ENCODE measurements at places on chromosomes 6 and 20.

DNA sequence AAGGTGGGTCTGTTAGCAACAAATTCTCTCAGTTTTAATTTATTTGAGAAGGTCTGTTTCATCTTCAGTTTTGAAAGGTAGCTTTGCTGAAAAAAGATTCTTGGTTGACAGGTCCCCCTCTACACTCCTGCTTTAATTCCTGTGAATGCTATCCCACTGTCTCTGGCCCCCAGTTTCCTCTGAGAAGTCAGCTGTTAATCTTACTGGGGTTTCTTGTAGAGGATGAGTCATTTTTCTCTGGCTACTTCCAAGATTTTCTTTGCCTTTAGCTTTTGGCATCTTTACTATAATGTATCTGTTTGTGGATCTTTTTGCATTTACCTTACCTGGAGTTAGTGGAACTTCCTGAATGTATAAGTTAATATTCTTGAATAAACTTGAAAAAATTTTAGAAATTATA is 122.7 kb downstream of the MMS22L start:
- DNase-seq = no peak

DNA sequence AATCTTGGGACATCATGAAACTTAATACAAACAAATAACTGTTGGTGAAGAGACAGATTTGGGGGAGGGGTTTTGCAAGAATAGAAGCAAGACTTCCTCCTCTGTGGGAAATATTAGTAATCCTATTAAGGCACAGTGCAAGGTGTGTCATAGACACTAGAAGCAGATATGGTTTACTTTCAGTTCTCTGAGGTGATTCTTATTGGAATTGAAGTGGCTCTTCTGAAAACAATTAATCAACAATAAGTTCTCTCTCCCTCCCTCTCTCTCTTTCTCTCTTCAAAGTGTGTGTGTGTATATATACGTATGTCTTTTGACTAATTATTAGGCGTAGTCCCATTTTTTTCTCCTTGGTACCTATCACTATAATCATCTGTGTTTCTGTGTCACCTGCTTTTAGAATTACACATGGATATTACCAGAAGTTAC is 99.8 kb downstream of the HIVEP2 start:
- no peak for DNase-seq

- no peak for DNase-seq
These were observed 60.8 kb upstream of the SSTR4 start for GRCh38 chr20:22974354-22974753.

GRCh38 chr6:130457605-130458004 is 91.8 kb downstream of the TMEM200A start:
- DNase-seq = no peak

- peak; percentile 83 for DNase-seq
These were observed at the start of gene TRIM39 for GRCh38 chr6:30326526-30327231. TSS of gene TRIM39 (plus strand) at chr6:30326927. CDS start at chr6:30329318, 2,391 bp downstream.

DNA sequence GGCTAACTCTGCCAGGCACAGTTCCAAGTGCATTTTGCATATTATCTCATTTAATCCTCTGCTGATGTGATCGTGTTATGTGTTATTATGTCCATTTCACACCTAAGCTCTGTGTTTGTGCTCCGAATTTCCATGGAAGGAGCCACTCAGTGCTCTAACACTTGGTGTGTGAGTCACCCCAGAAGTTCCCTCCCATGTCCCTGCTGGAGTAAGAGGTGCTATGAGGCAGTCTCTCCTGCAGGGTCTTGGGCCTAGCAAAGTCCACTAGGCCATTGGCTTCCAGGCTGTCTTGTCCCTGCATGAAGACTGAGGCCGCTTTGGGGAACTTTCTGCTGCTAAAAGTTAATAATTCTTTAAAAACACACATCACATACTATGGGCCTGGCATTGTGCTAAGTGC is 405.9 kb upstream of the SULF2 start:
- DNase-seq = no peak

DNA sequence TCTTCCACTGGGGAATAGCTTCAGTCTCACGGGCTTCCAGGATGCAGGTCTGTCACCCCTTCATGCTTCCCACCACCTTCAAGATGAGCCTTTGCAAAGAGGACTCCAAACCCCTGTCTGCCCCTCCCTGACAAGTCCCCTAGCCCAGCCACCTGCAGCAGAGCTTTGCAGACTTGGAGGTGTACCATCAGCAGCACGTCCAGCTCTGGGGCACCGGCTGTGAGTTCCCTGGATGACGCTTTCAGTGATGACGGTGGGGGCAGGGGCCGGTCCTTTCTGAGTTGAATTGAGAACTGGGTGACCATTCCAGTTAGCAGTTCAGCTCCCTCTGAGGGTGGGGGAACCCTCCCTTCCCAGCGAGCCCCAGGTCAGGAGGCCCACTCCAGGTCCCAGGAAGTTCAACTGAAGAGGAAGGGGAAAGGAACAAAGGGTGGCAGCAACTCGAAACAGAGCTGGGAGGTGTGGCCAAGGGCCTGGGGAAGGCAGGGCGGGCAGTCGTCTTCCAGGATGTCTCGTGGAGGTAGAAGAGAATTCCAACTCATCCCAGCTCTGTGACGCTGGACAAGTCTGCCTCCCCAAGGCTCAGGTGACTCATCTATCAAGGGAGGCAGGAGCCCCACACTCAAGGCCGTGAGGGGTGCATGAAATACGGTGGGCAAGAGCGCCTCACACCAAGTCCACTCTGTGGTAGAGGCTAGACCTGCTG is 86.0 kb downstream of the PTPN1 start:
- DNase-seq = no peak

DNA sequence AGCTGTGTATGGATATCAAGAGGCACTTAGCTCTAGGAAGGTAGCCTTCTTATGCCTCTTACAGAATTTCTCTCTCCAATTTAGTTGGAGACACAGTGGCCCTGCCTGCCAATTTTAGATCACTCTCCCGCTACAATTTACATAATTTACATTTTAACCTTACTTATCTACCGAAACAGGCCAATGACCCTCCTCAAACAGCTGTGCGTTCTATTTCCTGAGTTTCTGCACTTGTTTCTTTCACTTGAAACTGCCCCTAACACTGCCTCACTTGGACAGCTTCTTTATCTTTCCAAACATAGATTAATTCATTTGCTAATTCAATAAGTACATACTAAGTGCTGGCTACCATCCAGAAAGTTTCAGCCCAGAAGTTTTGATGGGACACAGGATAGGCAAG is 52.9 kb upstream of the HDDC2 start:
- DNase-seq = no peak

DNA sequence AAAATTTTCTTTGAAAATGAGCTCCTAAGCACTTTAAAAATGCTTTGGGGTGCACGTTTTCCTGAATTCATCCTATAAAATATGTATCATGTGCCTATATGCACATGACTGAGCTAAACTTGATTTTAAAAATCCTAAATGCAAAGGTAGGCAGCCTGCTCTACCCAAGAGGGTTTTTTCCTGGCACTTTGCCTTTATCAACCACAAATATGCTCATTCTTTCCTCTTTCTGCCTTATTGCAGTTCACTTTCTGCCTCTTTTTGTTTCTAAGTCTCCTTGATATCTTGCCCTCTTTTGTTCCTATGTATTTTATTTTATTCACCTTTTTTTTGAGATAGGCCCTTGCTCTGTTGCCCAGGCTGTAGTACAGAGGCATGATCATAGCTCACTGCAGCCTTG is 229.3 kb downstream of the GRM1 start:
- no peak for DNase-seq

- DNase-seq = no peak
These were observed 118.7 kb downstream of the NFATC2 start for GRCh38 chr20:51423810-51424209.

GRCh38 chr20:37881601-37882343 is 21.2 kb upstream of the VSTM2L start:
- no peak for DNase-seq

- DNase-seq = no peak
These were observed 8.5 kb downstream of the RBM38 start for GRCh38 chr20:57399587-57400155.

DNA sequence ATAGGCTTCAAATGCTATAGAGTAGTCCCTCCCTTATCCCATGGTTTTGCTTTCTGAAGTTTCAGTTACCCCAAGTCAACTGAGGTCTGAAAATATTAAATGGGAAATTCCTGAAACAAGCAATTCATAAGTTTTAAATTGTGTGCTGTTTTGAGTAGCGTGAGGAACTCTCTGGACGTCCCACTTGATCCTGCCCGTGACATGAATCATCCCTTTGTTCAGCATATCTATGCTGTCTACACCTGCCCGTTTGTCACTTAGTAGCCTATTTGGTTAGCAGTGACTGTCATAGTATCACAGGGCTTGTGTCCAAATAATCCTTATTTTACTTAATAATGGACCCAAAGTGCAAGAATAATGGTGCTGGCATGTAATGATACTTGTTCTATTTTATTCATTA is 5.0 kb downstream of the PCMT1 start:
- no peak for DNase-seq

DNA sequence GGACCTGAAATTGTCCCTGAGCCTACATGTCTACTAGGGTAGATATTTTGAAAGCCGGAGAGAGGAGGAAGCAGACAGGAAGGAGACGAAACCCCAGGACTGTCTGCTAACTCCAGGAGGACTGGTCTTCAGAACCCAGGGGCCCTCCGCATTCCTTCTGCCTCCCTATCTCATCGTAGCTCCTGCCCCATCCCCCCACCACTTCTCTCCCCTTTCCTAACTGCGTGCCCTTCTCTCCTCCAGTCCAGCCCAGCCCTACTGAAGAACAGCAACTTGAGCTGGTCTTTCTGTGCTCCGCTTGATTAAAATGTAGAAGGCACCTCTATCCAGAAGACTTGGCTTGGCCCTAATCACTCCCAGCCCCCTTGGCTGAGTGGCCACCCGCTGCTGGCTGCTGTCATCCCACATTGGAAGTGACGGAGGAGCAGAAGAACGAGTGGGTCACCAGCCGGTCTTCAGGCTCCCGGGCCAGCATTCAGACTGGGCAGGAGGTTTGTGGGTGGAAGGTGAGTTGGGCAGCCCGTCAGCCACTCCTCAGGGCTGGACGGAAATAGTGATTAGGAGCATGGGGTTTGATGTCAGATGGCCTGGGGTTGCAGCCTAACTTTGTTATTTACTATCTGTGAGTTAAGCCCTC is 28.8 kb upstream of the ANGPT4 start:
- DNase-seq = no peak

DNA sequence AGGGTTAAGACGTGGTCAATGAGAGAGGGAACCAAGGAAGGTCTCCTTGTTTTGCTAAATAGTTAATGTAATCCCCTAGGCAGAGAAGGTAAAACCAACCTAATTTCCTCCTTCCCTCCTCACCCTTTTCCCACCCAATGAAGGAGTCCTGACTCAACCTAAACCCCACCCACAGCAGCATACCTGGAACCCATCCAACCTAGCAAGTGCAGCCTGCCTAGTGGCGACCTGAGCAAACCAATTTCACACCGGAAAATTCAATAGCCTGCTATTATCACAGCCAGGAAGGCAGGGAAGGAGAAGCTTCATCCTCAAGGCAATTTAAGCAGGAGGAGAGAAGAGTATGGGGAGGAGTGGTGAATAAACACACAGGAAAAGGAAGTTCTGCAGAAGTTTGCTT is 46.9 kb downstream of the OSTM1 start:
- DNase-seq = no peak

DNA sequence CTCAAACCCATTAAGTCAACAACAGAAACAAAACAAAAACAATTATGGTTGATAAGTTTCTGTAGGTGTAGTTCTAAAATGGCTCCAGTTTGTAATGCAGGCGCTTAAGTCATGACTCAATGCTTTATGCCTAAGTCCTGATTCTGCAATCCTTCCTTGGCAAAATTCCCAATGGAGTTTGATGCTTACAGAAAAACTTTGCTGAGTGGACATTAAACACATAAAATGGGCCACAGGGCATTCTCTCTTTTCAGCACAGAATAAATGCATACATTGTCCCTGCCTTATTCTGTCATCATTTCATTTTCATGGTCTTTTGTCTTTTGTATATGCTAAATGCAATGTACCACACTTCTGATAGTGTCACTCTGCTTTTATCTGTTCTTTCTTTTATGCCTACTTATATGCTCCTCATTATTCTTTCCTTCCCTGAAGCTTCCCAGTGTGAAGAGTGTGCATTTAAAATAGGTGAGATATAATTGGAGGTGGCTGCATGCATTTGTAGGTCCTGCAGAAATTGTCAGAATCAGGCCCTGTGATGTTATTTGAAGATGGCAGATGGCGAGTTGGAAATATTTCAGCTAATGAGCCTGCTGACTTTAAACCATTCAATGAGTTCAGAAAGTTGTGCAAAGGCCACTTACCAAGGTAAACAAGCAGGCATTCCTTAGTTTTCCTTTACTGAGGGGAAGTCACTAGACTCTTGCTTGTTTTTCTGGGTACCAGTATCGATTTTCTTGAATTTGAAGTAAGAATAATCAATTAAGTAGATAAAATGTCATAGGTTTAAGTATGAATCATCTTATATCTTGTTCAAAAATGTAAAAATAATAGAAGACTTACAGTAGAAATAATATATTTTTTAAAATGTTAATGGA is 313.1 kb downstream of the TRDN start:
- no peak for DNase-seq

- no peak for DNase-seq
These were observed 1.2 kb downstream of the TSBP1 start for GRCh38 chr6:32370505-32370904.

- no peak for DNase-seq
These were observed 618 bp downstream of the RTN4IP1 start for GRCh38 chr6:106628658-106629102.

DNA sequence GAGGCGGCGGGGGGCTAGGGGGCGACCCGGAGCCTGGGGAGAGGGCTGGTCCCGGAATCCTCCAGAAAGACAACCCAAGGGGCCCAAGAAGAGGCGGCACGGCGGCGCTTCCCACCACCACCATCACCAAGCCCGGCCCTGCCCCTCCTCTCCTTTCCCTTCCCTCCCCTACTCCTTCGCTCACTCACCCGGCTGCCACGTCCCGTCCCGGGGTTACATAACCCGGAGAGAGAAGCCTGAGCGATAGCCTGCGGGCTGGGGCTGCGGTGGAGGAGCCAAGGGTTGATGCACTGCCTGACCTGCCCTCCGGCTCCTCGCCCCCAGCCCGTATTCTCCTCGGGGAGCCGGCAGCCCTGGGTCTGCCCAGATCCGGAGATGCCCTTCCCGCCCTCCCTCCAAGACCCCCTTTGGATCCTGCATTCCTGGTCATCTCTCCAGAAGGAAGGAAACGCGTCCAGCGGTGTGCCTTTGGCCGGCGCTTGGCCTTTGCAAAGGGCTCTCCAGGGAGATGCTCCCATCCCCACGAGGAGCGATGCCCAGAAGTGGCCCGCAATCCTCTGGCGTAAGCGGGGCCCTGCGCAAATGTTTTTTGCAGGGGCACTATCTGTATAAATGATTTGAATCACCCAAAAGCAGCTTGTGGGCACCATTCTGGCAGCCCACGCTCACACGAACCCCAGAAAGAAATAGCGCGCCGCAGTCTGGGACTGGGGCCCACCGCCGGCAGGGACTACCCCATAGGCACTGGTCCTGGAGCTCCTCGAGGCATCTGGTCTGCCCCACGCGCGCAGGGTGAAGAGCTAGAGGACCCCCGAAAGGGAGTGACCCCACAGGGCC is 4.6 kb upstream of the CPXM1 start:
- DNase-seq = no peak
